Caudate nucleus (tissue), 63 donors: ENCODE measurements at places on chromosomes 5 and 9.

- no peak for DNase-seq
These were observed 64.3 kb downstream of the C9 start for GRCh38 chr5:39299962-39300361.

DNA sequence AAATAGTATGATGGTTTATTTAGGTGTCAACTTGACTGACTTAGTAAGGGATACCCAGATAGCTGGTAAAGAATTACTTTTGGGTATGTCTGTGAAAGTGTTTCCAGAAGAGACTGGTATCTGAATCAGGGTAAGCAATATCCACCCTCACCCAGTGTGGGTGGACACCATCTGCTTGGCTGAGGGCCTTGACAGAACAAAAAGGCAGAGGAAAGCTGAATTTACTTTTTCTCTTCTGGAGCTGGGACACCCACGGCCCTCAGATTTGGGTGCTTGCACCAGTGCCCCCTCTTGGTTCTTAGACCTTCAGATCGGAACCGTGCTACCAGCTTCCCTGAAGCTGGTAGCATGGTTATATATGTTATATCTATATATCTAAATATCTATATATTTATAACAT lies 489.5 kb upstream of the MPDZ start:
- DNase-seq, result no peak

GRCh38 chr9:126635061-126635460 lies 21.3 kb downstream of the LMX1B start:
- no peak for DNase-seq

GRCh38 chr9:116464987-116465571 lies 222.0 kb upstream of the TRIM32 start:
- no peak for DNase-seq

GRCh38 chr9:19049917-19050636 lies 850 bp downstream of the RRAGA start:
- no peak for DNase-seq

GRCh38 chr5:36777105-36777757 lies 99.3 kb upstream of the NIPBL start:
- DNase-seq, result no peak

- DNase-seq, result no peak
These were observed 1.6 kb downstream of the TMEM245 start for GRCh38 chr9:109117856-109118807.

DNA sequence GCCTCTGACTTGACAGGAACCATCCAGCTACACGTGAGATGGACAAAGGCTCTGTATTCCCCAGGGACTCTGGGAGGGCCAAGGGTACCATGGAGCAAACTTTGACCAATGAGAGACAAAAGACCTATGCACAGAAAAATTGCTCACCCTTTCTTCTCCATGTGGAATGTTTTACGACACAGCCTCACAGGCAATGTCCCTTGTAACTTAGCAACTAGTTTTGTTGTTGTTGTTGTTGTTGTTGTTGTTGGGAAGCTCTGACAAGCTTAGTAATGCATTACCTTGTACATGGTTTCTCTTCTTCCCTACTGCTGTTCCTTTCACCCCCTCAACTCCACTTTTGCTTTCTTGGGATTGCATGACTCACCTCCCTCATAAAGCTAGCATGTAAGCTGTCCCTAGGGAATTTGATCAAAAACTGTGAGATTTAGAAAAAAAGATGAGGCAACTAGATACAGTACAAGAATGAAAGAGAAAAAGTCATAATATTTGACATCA lies 550.9 kb downstream of the RAB3C start:
- no peak for DNase-seq

DNA sequence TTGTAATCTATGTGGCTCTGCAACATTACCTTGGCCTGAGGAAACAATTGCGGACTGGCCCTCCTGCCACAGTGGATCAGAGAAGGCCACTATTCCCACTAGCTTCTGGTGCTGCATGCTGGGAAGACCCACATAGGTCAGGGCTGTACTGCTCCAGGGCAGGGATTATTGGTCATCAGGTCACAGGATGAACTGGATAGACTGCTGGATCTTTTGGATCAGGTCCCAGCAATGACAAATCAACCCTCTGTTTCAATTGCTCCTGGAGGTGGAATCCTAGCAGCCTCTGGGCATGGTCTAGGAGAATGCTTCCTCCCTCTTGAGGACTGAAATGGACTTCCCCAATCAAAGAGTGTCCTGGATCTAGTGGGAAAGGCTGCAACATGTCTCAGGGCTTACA lies 66.7 kb upstream of the PHF24 start:
- no peak for DNase-seq

GRCh38 chr5:135243556-135244285 lies 155.3 kb downstream of the MACROH2A1 start:
- no peak for DNase-seq

DNA sequence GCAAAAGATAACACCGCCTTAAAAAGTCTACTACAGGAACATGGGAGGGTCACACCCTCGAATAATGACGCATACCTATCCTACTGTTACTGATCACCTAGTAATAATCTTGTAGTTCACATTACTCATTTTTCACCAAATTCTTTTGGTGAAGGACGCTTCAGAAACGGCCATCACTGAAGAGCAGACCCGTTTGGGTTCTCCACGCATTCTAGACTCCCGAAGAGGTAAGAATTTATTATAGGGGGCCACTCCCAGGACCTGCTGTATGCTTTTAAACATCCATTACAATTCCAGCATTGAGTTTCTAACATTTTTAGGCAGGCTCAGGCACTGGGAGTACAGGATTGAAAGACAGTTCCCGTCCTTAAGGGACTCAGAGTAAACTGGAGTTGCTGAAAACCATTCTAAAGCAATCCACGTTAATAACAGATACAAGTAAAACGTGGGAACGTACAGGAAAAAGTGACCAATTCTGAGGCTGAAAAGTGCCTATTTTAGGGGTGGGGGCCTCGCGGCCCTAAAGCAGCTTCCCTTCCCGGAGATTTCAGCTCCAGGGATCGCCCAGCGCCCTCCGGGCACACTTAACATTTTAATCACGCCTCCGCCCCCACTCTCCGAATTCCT lies at the start of gene FER:
FER (plus strand) TSS at position 124 of the 627 bp plus-strand sequence. CDS start 50,286 bp downstream, outside the sequence.
- no peak for DNase-seq

GRCh38 chr9:15243081-15243480 lies 63.9 kb downstream of the TTC39B start:
- no peak for DNase-seq

DNA sequence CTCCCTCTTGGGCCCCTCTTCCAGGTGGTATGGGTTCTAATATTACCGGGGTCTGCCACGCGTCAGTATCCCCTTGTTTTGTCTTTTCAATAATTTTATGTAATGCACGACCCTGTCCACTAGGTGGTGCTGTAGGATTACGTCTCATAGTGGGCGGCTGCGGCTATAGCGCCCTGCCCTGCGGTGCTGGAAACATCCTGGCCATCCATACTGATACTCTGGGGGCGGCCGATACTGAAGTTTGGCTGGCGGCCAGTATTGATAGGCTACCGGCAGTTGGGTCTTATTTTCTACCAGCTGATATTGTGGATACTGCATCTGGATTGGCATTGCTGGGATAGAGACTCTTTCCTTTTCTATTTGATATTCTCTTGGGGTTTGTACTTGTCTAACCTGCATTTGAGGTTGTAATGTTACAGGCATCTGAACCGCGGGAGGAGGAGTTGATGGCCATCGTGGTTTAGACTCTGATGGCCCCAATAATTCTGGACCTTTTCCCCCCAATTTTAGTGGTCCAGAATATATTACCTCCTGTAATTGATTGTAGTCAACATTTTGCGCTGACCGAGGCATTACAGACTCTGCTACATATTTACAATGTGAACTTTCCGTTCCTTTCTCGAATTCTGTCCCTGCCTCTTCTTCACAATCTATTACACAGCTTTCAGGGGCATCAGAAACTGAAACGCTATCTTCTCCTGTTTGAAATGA lies 3.3 kb upstream of the TMEM141 start:
- DNase-seq, result peak; percentile 45

GRCh38 chr9:114083666-114084065 lies 5.6 kb upstream of the AMBP start:
- no peak for DNase-seq

- DNase-seq, result no peak
These were observed 51.0 kb downstream of the PTPDC1 start for GRCh38 chr9:94135222-94135621.

GRCh38 chr9:125240649-125240999 lies 519 bp downstream of the HSPA5 start:
- DNase-seq, result no peak

DNA sequence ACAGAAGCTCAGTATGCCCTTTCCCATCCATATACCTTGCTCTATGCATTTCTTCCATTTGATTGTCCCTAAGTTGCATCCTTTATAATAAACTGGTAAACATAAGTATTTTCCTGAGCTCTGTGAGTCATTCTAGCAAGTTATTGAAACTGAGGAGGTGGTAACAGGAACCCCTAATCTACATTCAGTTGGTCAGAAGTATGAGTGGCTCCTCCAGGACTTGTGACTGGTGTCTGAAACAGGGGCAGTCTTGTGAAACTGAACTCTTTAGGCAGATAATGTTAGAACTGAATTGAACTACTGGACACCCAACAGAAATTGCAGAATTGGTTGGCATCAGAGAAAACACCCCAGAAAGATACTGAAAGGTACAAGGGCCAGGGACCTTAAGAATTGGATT lies 133.1 kb upstream of the POU5F2 start:
- no peak for DNase-seq

- no peak for DNase-seq
These were observed 130.6 kb downstream of the GNAQ start for GRCh38 chr9:77901018-77901417.

- no peak for DNase-seq
These were observed 155.7 kb downstream of the C9orf50 start for GRCh38 chr9:129464972-129465833.

DNA sequence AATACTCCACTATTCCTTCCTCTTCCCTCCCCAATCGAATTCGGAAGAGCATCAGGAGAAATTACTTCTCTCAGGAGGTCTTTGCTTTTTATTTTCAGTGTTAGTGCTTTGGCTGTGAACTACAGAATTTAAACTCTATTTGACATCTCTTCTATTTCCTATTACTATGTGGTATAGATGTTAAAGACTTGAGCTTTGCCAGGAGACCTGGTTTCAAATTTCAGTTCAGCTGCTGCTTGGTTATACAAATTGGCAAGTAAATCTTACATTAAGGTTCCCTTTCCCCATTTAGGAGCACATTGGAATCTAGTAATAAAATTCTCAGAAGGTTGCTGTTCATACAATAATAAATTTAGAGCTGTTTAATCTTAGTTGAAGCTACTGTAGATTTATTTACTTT lies 13.1 kb downstream of the UHRF2 start:
- DNase-seq, result no peak

- DNase-seq, result no peak
These were observed 323.5 kb upstream of the SLC24A2 start for GRCh38 chr9:20112205-20112783.

DNA sequence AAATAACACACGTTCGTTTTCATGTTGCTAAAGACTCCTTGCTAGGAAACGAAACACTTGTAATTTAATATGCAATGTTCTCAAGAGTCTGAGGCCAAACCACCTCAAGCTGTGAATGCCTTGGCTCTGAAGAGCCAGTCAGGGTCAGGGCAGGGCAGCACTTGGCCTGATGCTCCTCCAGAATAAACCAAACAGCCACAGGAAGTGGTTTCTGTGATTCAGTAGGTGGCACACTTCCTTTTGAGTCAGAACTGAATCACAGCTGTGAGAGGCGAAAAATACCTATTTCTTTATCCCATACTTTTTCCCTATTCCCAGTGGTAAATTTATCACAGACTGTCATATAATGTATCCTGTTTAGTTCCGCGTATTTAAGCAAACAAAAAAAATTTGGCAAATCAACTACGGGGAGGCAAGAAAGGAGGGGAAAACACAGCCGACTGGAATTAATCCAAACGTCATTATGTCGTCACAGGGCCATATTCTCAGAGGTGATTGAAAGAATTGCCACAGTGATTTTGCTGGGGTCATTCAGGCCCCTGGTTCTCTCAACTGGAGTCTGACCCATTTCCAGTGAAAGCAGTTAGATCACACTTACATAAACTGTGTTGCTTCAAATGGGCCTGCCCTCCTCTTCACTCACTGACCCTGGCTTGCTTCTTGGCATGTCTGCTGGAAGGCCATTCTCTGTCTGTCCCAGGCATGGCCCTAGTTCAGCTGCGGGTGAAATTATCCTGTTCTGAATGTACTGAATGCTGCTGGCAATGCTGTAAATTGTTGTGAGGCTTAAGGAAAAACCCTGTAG lies 71.2 kb downstream of the ARRDC3 start:
- peak; percentile 14 for DNase-seq

GRCh38 chr9:83296123-83296522 lies 233.2 kb upstream of the RASEF start:
- DNase-seq, result no peak

DNA sequence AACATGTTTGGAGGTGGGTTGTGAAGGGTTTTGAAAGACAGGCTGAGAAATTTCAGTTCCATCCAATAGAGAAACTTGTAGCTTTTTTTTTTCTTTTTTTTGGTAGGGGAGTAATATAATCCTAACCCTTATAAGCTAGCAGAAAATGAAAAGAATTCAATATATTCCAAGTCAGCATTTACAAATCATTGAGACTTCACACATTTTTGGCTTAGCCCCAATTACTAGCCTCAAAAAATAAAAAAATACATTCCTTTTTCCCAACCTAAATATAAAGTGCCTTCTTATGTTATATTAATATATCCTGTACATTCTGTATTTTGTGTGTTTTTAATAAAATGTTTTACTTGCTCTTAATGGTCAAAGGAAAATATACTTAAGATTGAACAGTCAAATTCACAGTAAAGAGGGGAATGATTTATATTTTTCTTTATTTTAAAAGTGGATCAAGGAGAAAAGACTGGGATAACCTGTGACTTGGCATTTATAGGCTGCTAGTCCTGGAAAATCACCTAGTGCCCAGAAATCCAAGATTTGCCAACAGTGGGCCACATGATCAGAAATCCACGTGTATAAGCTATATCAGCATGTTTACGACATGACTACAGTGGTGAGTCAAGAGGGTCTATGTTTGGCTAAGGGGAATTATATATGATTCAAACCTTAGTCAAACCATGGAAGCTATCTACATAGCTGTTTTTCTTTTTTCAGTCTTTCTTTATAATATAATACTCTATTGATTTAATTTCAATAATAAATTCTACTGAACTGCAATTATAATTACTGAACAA lies 14.5 kb downstream of the HACD4 start:
- DNase-seq, result no peak

DNA sequence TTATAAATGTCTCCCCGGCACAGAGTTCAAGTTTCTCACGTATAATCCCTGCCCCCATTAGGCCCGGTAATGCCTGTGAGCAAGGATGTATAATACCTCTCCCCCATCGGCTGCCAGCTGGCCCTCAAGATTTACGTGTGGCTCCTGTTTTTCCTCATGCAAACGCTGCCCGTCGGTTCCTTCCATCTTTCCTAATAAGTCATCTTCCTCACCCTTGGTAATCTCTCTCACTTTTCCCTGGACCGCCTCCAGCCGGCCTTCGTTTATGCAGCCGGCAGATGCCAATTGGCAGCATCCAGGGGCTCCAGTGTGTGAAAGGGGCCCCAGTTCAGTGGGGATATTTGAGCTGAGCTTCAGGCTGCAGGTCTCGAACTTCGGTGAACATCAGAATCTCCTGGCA lies 86.5 kb upstream of the NEURL1B start:
- DNase-seq, result no peak
